Hippocampal formation (tissue), 2 donors: ENCODE measurements at places on chromosomes 13 and 19.

- DNase-seq = peak; percentile 48
These were observed 10.0 kb downstream of the ATP7B start for GRCh38 chr13:52001120-52001731.

- no peak for DNase-seq
These were observed 1310.6 kb downstream of the SLITRK1 start for GRCh38 chr13:82571653-82572052.

DNA sequence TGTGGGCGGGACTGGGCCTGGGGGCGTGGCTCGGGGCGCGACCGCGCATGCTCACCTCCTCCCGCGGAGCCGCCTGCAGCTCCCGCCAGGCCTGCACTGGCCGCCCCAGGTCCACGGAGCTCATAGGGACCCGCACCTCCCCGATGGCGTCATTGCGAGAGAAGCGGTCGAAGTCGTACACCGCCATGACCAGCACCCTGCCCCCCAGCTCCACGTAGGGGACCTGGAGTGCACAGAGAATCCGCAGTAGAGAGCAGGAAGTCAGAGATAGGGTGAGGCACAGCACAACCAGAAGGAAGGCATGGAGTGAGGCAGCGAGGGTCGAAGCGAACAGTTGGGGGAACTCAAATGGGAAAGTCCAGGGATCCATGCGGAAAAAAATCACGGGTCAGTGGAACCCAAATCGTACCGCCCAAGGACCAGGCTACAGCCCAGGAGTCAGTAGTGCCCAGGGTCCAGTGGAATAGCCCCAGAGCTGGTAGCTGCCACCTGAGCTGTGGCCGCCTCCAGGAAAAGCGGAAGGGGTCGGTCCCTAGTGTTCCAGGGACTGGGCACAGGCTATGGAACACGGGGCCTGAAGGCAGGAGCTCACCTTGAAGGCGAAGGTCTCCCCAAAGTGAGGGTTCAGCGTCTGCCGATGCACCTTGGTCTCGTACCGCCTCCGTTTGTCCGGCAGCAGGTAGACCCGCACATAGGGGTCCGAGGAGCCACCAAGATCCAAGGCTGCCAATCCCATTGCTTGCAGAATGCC lies 4.8 kb downstream of the SYT5 start:
- no peak for DNase-seq

DNA sequence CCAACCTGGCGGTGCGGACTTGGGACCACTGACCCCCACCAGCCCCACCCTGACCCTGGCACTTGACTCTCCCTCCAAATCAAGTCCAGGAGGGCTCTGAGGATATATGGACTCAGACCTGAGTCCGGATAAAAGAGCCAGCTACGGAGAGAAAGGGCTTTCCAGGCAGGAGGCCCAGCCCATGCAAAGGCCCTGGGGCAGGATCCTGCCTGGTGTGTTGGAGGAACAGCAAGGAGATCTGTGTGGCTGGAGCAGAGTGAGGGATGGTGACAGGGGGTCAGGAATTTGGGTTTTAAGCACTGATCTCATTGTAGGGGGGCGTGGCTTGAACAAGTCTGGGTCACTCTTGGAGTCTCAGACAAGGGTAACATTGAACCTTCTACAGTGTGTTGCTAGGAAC lies 474 bp upstream of the ZNRF4 start:
- DNase-seq = no peak

- no peak for DNase-seq
These were observed 9.9 kb downstream of the FXYD5 start for GRCh38 chr19:35164418-35164817.

GRCh38 chr13:107348925-107349324 lies 781.0 kb upstream of the ARGLU1 start:
- no peak for DNase-seq

- DNase-seq = no peak
These were observed 572.6 kb upstream of the KLF12 start for GRCh38 chr13:74706801-74707200.

GRCh38 chr13:28819735-28820098 lies 422 bp upstream of the MTUS2 start:
- DNase-seq = peak; percentile 11

DNA sequence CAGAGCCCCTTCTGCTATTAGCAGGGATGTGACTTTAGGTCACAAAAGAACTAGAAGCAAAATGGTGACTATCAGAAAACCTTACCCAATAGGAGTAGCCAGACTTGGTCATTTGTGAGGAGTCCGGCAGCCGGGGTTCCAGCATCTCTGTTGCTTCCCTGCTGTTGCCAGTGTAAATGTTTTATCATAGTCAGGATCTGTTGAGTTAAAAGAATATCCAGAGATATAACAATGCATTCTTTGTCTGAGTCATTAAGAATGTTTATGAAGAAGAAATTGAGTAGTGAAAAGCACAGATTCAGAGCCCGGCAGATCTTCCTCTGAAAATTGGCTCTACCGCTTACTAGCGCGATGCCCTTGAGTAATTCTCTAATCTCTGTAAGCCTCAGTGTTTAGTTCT lies 84.2 kb downstream of the COL4A2 start:
- DNase-seq = no peak

- no peak for DNase-seq
These were observed 48.5 kb downstream of the NBEA start for GRCh38 chr13:34990399-34991214.

DNA sequence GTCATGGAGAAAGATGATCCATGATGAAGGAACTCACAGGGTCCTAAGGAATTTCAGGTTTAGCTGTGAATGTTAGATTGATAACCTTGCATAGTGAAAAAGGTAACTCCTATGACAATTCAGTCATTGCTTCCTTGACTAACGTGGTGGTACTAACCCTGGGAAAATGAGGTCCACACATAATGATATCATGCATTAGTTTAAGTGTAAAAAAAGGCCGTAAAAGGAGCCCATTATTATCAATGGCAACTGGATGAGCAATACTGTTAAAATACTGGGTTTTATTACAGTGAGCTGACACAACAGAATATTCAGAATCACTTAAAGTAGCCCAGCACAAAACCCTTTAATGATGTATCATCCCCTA lies 515.4 kb downstream of the DCT start:
- no peak for DNase-seq

DNA sequence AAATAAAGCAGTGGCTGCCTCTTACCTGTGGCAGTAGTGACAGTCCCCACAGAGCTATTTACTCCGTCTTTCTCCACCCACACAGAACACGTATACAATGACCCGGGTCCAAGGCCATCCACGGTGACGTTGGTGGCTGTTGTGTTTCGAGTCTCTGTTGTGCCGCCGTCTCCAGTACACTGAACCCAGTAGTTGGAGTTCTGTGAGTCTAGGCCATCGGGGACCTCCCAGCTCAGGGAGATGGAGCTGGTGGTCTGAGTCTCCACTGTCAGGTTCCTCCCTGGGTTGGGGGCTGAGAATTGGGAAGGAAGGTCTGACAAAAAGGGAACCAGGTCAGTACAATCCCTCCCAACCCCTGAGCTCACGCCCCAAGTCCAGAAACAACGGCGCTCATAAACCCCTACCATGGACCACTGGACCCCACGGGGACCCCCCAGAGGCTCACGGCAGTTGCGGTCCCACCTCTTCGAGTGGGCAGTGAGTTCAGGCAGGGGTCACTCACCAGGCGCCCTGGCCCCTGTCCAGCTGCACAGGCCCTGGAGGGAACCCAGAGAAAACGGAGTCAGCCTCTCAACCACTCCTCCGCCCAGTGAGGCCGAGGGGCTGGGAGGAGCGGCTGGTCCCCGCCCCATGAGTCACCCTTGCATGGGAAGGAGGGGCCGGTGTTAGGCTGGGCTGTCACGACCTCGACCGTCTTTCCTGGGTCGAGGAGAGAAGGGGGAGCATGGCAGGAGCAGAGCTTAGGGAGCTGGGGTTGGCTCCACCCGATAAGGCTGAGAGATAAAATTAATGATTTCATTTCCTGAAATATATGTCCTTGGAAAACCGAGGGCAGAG lies 2.4 kb downstream of the PTPRH start:
- DNase-seq = peak; percentile 33

DNA sequence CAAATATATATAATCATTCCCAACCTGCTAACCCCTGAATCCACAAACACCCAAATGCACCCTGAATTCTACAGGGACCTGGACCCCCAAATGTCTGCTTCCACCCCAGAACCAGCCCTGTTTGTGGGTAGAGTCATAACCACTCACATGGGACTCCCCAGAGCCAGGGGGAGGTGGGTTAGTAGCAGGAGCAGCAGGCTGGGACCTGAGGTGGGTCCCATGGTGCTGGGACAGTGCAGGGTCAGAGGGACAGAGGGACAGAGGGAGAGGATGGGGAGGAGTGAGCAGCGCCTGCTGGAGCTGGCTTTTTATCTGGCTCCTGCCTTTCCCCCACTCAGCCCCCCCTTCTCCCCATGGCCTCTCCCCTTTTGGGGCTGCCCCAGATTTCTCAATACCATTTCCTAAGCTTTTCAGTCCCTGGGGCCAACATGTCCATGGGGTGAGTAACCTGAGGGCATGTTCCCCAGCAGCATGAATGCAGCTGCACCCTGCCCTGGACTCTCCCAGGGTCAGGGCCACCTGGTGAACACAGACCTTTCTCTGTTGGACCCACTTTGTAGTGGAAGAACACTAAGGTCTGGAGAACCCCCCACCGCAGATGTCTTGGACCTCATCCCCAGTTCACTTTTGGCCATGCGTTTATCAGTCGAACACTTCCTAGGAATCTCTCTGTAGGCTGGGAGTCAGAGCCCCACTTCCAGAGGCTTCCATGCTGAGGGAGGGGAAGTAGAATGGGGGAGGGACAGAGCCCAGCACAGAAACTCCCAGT lies at the start of gene C3:
TSS of gene C3 (minus strand) at position 282 of the 769 bp plus-strand sequence. CDS start at position 221, 61 bp downstream.
- DNase-seq = peak; percentile 2

DNA sequence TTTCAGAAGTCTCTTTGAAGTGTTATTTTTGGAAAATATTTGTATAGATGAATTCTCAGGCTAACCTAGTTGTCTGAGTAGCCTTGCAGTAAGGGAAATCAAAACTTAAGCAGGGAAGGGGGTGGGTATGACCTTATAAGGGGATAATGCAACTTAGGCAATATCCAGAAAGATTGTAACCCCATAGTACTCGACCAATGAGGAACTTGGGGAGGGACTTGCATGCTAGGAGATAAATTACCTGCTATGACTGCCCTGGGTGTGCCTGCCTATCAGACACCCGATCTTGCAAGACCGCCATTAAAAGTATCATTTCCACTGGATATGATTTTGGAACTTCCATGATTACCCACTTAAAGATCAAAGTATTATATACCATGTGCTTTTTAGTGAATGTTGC lies 23.0 kb upstream of the RFXAP start:
- no peak for DNase-seq

- peak; percentile 99 for DNase-seq
These were observed 4.5 kb upstream of the ARHGAP35 start for GRCh38 chr19:46856062-46857022.

GRCh38 chr13:72852207-72852606 lies 70.3 kb downstream of the PIBF1 start:
- no peak for DNase-seq

GRCh38 chr19:40464059-40465024 lies 1.2 kb downstream of the BLVRB start:
- peak; percentile 59 for DNase-seq

GRCh38 chr19:48152551-48152950 lies 17.6 kb downstream of the LIG1 start:
- peak; percentile 55 for DNase-seq

DNA sequence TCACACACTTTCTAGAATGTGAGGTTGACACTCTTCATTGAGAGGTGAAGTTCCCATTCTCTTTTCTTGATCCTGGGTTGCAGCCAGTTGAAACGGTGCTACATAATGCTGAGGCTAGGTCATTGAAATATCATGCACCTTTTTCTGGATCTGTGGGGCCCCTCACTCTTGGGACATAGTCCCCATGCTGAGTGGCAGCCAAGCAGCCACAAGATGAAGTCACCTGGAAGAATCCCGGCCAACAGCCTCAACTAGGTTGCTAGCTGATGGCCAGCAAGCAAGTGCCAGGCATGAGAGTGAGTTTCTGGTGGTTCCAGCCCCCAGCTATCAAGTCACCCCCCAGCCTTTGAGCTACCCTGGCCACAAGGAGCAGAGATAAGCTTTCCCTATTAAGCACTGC lies 148.5 kb upstream of the TSHZ3 start:
- no peak for DNase-seq

DNA sequence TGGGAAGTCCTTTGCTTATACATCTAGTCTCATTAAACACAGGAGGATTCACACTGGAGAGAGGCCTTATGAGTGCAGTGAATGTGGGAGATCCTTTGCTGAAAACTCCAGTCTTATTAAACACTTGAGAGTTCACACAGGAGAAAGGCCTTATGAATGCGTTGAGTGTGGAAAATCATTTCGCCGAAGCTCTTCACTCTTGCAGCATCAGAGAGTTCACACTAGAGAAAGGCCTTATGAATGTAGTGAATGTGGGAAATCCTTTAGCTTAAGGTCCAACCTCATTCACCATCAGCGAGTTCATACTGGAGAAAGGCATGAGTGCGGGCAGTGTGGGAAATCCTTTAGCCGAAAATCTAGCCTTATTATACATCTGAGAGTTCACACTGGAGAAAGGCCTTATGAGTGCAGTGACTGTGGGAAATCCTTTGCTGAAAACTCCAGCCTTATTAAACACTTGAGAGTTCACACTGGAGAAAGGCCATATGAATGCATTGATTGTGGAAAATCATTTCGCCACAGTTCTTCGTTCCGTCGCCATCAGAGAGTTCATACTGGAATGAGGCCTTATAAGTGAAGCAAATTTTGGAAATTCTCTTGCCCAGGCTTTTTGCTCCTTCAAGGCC lies 9.9 kb downstream of the ZNF586 start:
- no peak for DNase-seq

DNA sequence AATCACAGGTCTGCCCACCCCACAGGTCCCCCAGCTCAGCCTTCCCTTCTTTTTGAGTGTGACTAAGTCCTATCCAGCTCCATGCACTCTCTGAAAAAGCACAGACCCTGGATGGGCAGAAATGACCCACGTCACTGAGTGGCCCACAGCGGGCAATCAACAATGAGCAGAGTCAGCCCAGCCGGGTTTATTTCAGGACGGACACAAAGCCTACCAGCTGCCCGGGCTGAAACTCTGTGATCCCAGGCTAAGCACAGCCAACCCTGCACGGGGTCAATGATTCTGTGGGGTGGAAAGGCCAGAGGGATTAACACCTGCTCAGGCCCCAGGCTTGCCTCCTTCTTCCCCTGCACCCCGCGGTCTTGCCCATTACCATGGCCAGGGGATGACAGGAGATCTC lies 8.4 kb downstream of the NAPA start:
- DNase-seq = no peak

DNA sequence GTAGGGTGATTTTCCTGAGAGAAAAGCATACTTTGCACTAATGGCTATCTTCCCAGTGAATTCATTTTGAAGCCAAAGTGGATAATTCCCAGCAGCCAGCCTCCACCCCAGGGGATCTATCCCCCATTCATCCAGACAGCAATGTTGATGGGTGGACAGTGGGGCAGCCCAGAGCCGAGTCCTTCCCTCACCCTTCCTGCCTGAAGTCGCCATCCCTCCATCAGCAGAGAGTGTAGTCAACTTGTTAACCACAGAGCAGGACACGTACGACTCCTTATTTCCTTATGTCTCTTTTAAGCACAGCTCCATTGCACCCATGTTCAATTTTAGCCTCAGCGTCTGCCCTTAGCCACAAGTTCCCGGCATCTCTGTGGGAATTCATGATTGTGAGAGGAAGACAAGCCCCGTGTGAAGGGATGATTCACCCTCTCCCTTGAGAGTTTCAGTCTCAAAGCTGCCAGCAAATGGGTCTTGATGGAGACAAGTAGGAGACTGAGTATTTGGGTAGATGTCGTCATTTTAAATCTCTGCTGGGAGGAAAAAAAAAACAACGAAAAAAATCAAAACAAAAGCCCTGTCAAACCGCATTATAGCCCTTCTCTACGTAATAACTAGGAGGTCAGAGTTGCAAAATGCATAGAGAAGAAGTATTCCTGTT lies 58.3 kb upstream of the MEDAG start:
- DNase-seq = no peak

- no peak for DNase-seq
These were observed 13.6 kb downstream of the CSNK1A1L start for GRCh38 chr13:37091835-37092234.
